ENCODE measurements at places on chromosomes 2 and 18.

DNA sequence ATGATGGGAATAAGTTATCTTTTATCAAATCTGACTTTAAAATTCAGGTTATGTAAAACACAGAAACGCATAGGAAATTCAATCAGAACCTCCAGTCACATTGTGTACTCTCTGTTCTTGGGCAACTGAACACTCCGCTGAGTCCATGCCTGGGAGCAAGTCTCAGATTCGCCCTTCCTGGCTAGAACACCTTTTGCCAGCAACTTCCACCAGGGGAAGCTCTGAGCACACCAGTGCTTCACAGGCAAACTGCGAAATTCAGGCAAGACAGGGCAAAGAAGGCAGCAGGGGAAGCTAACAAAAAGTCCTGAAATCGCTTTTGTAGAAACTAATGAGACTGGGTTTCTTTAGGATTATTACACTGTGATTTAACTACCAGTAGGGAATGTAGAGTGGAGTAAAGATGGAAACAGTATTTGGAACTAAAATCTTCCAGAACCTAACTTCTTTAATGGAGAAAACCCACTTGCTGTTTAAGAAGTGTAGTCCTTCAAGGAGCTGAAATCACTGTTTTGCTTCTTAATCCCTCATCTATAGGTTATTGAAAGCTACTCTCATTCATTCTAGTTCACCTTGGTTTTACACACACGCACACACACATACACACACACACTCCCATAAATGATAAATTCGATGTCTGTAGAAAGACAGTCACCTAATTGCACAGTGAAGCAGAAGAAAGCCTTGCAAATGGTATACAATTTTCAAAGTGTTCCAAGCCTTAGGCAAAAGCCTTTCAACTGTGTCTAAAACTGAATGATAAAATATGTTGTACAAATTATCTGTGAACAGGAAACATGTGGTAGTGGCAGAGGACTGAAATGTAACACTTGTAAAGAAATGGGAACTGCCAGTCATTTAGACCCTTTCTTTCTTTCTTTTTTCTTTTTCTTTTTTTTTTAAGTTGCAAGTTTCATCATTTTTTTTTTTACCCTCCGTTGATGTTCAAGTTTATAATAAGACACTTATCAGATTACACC, 214.5 kb downstream of the TMEM182 start:
- DNase-seq = no peak

DNA sequence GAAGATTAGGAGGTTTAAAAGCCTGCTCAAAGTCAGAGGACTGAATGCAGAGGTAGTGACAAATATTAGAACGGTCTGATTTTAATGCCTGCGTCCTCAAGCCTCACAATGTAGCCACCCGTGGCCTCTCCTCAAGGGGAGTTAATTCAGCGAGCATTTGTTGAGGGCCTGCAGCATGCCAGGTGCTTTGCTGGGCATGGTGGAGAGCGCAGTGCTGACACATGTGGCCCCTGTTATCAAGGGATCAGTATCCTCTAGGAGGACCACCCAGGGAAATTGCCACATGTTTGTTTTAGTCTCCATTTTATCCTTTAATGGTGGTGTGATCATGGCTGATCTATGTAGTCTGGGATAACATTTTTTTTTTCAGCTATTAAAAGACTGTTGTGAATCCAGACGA, 19.2 kb downstream of the PMAIP1 start:
- no peak for DNase-seq

DNA sequence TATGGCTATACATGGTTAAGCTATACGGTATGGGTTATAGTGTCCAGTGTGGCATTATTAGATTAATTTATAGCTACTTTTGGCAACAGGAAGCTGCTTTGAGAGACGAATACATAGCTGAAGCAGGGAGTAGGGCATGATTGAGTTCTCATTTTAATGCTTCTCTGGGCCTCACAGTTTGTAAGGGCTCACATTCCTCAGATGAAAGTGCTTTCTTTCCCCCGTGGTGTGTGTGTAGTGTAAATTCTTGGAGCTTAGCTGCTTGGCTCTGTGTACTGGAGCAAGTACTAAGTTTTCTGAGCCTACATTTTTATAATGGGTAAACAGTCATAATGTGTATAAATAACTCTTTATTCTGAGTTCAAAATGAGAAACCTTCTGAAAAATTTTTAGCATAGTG, 173.7 kb downstream of the PTPRM start:
- DNase-seq = no peak

- DNase-seq = no peak
These were observed 138.4 kb downstream of the ZNF516 start for GRCh38 chr18:76356666-76357065.

GRCh38 chr2:102366406-102367112, 11.0 kb downstream of the IL18R1 start:
- DNase-seq = no peak

- no peak for DNase-seq
These were observed 17.8 kb downstream of the RNF149 start for GRCh38 chr2:101290711-101291110.

DNA sequence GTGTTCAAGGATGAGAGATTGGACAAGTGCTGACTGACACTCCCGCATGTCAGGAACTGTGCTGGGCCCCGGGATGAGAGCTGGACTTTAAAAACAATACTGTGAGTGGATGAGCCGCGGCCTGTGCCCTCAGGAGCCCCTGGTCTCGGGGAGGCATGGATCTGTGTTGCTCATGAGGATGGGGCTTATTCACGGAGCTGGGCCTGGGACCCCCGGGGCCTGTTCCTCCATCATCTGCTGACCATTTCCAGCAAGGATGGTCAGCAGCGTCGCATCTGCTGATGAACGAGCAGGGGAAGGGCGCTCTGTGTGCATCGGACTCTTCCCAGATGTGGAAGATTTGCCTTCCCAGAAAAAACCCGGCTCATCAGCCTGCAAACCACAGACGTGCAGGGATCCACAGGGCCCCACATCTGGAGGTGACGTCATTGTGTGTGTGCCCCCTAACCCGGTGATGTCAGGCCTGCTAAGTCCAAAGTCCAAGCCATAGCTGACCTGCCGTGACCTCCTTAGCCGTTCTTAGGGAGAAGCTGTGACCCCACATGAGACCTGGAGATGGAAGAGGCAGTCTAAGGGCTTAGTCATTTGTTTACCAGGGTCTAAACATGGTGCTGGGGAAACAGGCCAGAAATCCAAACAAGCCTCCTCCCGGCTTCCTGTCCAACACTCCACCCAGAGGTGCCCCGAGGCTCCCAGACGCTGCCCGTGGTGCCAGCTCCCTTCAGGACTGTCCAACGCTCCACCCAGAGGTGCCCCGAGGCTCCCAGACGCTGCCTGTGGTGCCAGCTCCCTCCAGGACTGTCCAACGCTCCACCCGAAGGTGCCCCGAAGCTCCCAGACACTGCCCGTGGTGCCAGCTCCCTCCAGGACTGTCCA, 143.9 kb downstream of the PXDN start:
- no peak for DNase-seq

DNA sequence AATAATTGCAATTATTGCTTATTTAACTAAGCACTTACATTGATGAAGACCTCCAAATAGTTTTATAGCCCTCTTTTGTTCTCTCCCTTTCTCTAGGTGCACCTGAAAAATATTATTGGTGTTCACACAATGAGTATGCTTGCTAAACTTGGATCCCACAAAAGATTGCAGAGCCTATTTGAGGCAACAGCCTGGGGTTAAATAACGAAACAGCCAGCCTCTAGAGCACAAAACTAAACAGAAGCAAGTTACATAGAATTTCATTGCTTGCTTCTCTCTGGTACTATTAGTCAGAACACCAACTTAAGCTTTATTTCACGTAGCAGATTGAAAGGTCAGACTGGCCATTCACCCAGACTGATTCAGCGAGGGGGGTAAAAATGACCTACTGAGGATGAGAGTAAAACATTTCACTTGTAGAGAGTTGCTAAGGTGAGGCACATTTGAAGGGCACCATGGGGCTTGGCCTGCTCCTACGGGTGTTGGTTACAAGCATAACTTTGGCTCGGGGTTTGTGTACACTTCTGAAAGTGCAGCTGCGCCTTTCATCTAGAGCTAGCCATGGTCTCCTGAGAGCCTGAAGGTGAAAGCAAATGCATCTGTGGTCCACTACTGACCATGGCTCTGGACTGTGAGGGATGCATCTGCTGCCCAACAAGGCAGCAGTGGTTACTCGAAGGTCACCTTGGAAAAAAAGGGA, 225.1 kb upstream of the LRRTM1 start:
- no peak for DNase-seq

DNA sequence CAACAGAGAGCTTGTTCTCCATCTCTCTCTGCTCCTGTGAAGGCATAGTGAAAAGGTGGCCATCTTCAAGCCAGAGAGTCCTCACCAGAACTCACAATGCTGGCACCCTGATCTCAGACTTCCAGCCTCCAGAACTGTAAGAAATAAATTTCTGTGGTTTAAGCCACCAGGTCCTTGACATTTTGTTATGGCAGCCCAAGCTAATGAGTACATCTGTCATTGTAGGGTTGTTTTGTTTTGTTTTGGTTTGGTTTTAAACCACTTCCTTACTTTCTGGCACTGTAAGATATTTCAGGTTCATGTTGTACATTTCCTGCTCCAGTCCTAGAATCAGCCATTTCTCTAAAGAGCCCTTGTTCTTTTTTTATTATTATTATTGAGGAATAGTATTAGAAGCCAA, 171.2 kb downstream of the CPS1 start:
- no peak for DNase-seq

- DNase-seq = no peak
These were observed 667.5 kb upstream of the HS6ST1 start for GRCh38 chr2:128986026-128986715.

DNA sequence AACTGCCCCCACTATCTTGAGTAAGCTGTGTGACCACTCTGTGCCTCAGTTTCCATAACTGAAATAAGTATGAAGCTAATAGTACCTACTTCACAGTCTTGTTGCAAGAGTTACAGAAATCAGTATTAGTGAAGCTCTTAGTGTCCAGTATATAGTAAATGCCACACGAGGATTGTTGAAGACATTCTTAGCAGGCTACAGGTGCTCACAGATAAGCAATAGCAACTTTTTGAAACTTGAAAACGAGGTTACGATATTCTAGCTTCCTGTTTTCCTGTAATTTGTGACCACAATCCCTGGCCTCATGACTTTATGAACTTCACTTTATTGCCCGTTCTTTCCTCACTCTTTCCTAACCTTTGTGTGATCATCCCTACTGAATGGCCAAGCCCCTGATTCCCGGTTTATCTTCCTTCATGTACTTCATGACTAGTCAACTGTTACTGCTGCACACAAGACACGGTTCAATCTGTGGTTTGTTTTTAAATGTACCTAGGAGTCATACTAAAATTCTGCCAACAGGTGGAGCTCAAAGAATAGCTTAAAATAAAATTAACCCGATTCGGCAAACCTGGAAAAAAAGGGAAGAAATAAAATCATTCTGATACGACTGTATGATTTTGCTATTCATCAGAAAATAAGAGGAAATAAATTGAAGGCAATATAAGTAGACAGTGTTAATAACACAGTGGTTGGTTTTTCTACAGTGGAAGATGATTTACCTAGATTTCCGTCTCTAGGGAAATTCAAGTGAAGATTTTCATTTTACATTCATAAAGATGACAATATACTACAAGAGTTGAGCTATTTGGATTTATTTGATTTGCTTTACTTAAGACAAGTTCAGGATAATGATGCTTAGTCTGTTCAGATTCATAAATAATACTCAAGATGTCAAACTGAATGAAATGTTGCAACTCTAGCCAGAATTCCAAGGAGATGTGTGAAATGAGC, 38.1 kb upstream of the STAT1 start:
- DNase-seq = no peak

DNA sequence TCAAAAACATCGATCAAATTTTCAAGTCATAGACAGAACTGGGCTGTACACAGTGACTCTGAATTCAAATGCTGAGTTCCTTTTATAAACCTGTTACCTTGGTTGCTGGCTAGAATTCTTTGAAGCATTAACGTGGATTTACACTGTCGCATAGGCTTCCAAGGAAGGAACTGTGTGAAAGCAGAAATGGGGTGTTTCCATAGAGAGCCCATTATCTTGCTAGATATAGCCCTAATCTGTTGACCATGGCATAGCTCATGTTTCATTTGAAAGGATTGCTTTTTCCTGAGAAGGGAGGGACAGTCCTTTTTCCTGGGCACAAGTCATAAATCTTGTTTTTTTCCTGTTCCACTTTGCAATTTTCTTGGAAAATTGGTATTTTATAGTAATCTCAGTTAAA, 73.8 kb upstream of the NEUROD1 start:
- DNase-seq = no peak

DNA sequence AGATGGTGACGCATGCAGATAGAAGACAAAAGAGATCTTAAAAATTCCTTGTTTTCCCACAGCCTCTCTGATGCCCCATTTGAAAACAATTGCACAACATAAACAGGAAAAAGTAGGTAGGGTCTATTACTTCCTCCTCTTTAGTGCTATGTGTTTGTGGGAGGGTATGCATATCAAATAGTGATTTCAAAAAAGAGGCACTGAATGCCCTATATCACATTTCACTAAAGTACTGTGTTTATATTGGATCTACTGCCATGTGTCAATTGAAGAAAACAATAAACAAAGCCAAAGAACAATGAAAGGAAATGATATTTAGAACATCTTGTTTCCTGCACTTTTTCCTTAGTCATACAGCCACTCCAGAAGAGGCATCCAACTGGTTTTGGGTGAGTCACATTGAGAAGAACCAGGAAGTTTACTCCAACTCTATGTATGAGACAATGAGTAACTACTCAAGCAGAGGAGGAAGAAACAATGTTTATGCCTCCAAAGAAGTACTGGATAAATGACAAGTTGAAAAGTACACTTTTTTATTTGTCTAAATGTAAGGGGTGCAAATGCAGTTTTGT, 583.6 kb downstream of the FBXO15 start:
- DNase-seq = no peak

DNA sequence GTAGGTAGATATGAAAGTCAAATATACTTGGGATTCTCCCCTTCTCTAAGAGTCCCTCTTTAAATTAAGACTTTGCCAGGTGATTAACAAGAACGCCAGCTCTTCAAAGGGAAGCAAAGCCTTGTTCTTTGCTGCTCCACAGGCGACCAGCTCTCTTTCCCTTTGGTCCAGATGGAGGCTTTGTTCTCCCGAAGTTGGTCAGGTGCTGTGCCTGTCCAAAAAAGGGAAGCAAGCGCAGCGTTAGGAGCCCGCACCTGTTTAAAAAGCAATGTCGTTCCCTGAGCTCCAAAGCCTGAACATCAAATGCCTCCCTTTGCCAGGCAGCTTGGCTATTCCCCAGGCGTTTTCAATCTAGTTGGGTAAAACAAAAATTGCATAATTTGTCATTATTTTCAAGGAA, 1913.1 kb upstream of the PIK3C3 start:
- no peak for DNase-seq

GRCh38 chr2:136468799-136469369, 296.5 kb upstream of the THSD7B start:
- no peak for DNase-seq

All from CD8-positive, alpha-beta T cell (primary cell).